ENCODE measurements at places on chromosomes 7 and 10. TPM values are rescaled to one million over a fixed set of nuclear protein-coding genes. Genes with fewer than 3 reads are reported as not detected.

Gene TUBAL3
- total RNA-seq, result not detected

Gene OR2A42
- 0.10 TPM for total RNA-seq

GRCh38 chr7:47047384-47047783 lies 534.5 kb downstream of the TNS3 start:
- H3K27me3 ChIP-seq, result peaks cover 2% of the 10 kb centered on the region
- no peak overlapping the region for H3K4me3 ChIP-seq
- no peak for DNase-seq
- no peaks in the 10 kb centered on the region for H3K36me3 ChIP-seq

Gene RP9
- 7.8 TPM for total RNA-seq

GRCh38 chr10:5509236-5509635 lies 9.9 kb upstream of the CALML5 start:
- H3K4me3 ChIP-seq, result no peak overlapping the region
- no peaks in the 10 kb centered on the region for H3K27me3 ChIP-seq
- no peak for DNase-seq
- H3K36me3 ChIP-seq, result no peaks in the 10 kb centered on the region

- H3K36me3 ChIP-seq, result no peaks in the 10 kb centered on the region
These were observed 133.5 kb downstream of the MTPAP start for GRCh38 chr10:30215623-30216022.

DNA sequence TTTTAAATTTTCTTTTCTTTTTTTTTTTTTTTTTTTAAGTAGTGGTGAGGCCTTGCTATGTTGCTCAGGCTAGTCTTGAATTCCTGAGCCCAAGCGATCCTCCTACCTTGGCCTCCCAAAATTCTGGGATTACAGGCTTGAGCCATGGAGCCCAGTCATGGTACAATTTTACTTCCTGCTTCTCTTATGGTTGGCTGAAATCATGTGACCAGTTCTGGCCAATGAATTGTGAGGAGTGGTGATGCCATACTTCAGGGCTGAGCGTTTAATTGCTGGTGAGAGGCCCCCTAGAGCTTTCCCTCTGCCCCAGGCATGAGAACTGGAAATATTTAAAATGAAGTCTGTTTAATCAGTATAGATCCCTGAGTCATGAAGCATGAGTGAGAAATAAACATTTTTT lies 22.2 kb upstream of the BAIAP2L1 start:
- H3K36me3 ChIP-seq, result no peaks in the 10 kb centered on the region
- no peak overlapping the region for H3K27ac ChIP-seq
- no peaks in the 10 kb centered on the region for H3K27me3 ChIP-seq
- no peak overlapping the region for H3K4me3 ChIP-seq
- peaks cover 4% of the 10 kb centered on the region for H3K4me1 ChIP-seq

DNA sequence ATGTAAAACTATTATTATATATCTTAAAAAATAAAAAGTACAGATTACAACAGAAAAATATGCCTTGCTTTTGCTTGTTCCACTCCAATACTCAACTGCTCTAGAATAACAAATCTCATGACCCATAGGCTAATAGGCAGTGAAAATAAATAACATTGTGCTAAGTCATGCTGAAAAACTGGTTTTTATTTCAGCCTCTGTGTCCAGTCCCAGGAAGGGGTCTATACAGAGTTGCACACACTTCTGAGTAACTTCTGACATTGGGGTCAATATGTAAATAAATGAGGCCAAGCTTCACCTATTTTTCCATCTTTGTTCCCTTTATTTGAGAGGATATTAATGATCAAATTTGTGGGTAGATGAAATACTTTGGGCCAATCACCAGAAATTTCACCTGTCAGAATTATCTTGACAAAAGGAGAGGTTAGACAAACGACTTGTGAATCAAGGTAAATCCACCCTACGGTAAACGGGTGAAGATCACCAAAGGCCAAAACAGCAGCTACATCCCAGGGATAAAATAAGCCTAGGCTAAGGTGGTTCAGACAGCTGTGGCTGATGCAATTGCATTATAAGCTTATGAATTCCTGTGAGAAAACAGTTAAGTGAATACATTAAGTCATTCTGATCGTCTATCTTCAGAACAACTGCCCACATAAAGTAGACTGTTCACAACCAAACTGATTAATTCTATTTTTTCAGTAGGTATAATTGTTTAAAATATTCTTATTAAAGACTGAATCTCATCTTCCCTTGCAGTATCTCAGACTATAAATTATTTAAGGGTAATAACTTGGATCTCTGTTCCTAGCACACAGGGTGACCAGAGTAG lies 87.5 kb downstream of the UBE2H start:
- no peaks in the 10 kb centered on the region for H3K27me3 ChIP-seq
- H3K36me3 ChIP-seq, result no peaks in the 10 kb centered on the region
- DNase-seq, result no peak

Gene SEMA3D
- total RNA-seq, result 35.7 TPM

- no peak overlapping the region for H3K4me3 ChIP-seq
- peak overlapping the region; percentile 1 for H3K27ac ChIP-seq
- H3K4me1 ChIP-seq, result peaks cover 4% of the 10 kb centered on the region
- no peaks in the 10 kb centered on the region for H3K36me3 ChIP-seq
These were observed 21.3 kb downstream of the PTPRE start for GRCh38 chr10:127928021-127928806.

All from spinal cord (tissue), 10 donors.